ENCODE measurements at places on chromosomes 16 and 17. TPM values are rescaled to one million over a fixed set of nuclear protein-coding genes. Genes with fewer than 3 reads are reported as not detected.

The SLC7A6OS gene
- total RNA-seq, result 16.2 TPM

The C16orf74 gene
- total RNA-seq, result 3.8 TPM

The HOXB3 gene
- total RNA-seq, result 11.1 TPM

The MRPL58 gene
- total RNA-seq, result 110 TPM

The COX10 gene
- 31.0 TPM for total RNA-seq

The AATF gene
- 36.4 TPM for total RNA-seq

The NOD2 gene
- total RNA-seq, result 28.0 TPM

The TBC1D3D gene
- total RNA-seq, result not detected

GRCh38 chr16:13139661-13140241, 238.4 kb downstream of the SHISA9 start:
- DNase-seq, result no peak
- H3K4me1 ChIP-seq, result no peaks in the 10 kb centered on the region
- H3K27ac ChIP-seq, result no peak overlapping the region
- no peaks in the 10 kb centered on the region for H3K27me3 ChIP-seq
- H3K36me3 ChIP-seq, result no peaks in the 10 kb centered on the region

- H3K4me1 ChIP-seq, result no peaks in the 10 kb centered on the region
These were observed 23.4 kb downstream of the RBL2 start for GRCh38 chr16:53457670-53458069.

DNA sequence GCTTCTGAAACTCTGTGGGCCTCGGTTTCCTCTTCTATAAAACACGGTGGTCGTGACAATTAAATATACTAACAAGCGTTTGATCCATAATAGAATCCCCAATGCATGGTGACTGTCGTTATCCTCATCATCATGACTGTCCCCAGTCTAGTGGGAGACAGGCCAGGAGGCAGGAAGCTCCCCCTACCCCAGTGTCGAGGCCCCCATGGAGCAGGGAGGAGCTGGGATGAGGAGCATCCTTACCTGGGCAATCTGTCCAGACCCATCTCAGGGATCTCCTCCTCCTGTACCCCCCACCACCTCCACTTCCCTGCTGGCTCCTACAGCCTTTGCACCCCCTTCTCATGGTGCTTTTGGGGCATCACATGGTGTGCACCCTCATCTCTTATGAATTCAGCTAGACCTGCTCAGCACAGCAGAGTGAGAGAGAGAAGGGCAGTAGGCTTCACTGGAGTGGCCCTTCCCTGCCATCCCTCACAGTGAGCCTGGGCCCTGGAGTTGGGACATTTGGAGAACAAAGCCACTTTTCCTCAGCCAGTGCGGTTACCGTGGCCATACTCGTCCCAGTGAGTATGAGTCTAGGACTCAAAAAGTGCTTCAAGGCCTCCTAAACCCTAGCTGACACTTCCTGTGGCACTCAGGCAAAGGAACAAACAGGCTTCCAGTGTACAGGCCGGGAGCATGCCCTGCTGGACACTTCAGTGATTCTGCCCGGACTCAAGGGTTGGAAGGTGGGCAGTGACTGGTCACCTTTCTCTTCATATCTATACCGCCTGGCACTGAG, 148.6 kb downstream of the CLEC16A start:
- H3K4me1 ChIP-seq, result peaks cover 61% of the 10 kb centered on the region
- no peaks in the 10 kb centered on the region for H3K27me3 ChIP-seq
- no peak overlapping the region for H3K4me3 ChIP-seq
- peak overlapping the region; percentile 53 for H3K27ac ChIP-seq

DNA sequence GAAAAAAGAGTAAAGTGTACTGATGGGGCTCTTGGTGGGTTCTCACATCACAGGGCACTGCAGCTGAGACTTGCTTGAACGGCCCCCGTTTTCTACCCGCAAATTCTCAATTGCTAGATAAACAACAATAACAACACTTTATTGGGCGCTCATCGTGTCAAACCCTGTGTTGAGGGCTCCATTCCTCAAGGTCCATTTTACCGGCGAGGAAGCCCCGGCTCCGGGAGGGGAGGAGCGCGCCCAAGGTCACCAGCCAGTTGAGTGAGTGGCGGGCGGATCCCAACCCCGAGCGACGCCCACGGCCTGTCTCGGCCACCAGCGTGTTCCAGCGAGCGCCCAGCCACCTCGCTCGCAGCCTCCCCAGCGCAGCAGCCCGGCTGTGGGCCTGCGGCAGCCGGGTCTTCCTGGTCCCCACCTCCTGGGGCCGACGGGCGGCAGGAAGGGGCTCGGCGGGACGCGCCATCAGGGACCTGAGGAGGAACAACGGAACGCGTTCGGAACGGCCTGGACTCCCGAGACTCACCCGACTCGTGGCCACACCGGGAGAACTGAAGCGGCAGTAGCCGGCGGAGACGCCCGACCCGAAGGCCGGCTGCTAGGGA, 373 bp downstream of the CMC2 start:
- peak overlapping the region; percentile 84 for H3K4me3 ChIP-seq
- H3K36me3 ChIP-seq, result no peaks in the 10 kb centered on the region
- no peaks in the 10 kb centered on the region for H3K27me3 ChIP-seq
- peaks cover 40% of the 10 kb centered on the region for H3K4me1 ChIP-seq
- H3K27ac ChIP-seq, result peak overlapping the region; percentile 99
- DNase-seq, result peak; percentile 27

DNA sequence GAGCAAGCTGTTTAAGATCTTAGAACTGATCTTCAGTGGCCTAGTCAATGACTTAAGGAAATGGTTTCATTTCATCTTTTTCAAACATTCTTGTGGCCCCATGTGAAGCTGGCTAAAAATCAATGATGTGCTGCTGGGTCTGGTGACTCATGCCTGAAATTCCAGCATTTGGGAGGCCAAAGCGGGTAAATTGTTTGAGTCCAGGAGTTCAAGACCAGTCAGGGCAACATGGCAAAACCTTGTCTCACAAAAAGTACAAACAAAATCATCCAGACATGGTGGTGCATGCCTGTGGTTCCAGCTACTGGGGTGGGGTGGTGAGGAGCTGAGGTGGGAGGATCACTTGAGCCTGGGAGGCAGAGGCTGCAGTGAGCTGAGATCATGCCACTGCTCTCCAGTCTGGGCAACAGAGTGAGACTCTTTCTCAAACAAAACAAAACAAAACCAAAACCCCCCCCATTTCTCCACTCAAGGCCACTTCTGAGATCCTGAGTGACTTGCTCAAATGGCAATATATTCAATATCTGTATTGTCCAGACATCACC, 17.4 kb upstream of the COL1A1 start:
- DNase-seq, result no peak
- H3K27ac ChIP-seq, result peak overlapping the region; percentile 74
- peaks cover 9% of the 10 kb centered on the region for H3K4me1 ChIP-seq
- H3K4me3 ChIP-seq, result no peak overlapping the region

- H3K36me3 ChIP-seq, result no peaks in the 10 kb centered on the region
- peak overlapping the region; percentile 85 for H3K27ac ChIP-seq
These were observed 333.7 kb downstream of the SEC14L1 start for GRCh38 chr17:77474292-77474988.

DNA sequence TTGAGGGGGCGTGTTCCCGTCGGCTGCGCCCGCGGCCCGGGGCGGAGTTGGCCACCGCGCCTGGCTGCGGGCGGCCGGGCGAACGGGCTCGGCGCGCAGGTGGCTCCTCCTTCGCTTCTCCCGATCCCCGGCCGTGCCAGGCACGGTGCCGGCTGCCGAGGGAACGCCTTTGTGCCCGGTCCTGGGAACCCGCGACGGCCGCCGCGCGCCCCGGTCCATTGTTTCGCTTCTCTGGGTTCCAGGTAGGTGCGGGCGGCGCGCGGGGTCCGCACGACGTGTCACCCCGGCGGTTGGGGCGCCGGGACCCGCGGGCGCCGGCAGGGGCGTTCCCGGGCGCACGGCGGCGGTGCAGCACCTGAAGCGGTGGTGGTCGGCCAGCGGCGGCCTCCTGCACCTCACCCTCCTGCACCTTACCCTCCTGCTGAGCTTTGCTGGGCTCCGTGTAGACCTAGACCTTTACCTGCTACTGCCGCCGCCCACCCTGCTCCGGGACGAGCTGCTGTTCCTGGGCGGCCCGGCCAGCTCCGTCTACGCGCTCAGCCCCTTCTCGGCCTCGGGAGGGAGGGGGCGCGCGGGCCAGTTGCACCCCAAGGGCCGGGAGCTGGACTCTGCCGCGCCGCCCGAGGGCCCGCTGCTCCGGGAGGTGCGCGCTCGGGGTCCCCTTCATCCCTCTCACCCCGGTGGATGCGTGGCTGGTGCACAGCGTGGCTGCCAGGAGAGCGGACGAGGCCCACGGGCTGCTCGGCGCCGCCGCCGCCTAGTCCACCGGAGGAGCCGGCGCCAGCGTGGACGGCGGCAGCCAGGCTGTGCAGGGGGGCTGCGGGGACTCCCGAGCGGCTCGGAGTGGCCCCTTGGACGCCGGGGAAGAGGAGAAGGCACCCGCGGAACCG, 99.9 kb downstream of the EFCAB13 start:
- H3K36me3 ChIP-seq, result no peaks in the 10 kb centered on the region
- no peaks in the 10 kb centered on the region for H3K4me1 ChIP-seq
- no peak for DNase-seq
- H3K27me3 ChIP-seq, result peaks cover 21% of the 10 kb centered on the region
- H3K4me3 ChIP-seq, result peak overlapping the region; percentile 46

DNA sequence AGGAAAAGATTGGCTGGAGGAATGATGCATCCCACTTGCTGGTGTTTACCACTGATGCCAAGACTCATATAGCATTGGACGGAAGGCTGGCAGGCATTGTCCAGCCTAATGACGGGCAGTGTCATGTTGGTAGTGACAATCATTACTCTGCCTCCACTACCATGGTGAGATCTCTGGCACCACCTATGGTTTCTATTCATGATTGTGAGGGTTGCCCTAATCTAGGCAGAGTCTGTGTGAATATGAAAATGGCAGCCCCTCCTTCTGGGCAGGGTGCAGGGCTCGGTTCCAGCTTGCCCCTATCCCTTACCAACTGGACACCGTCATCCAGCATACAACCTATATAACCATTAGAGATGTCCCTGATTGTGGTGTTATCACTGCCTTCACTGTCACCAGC, 33.4 kb downstream of the ITGB3 start:
- H3K36me3 ChIP-seq, result no peaks in the 10 kb centered on the region
- no peak overlapping the region for H3K4me3 ChIP-seq
- no peaks in the 10 kb centered on the region for H3K27me3 ChIP-seq
- DNase-seq, result no peak
- no peaks in the 10 kb centered on the region for H3K4me1 ChIP-seq

DNA sequence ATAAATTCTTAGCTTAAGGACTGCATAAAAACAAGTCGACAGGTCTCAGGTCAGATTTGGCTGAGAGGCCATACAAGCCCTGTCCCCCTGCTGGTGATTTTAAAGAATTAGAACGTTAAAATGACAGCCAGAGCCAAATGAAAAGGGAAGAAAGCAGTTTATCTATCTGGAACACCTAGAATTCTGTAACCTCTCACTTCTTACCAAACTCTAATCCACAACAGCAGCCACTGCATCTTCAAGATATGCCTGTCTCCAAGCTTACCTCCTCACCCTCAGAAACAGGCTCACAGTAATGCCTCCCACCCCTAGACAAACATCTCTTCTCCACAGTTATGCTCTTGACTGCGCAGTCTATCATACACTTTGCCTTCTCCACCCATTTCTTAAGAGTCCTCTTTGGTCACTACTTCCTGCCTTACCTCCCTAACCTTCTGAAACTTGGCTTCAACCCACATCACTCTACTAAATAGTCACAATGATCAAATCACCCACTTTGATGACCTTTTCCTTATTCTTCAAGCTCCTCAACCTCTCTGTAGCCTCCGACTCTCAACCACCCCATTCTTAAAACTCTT, 14.2 kb downstream of the ANKFY1 start:
- no peak overlapping the region for H3K27ac ChIP-seq
- no peak overlapping the region for H3K4me3 ChIP-seq
- no peaks in the 10 kb centered on the region for H3K27me3 ChIP-seq
- DNase-seq, result no peak
- H3K4me1 ChIP-seq, result peaks cover 40% of the 10 kb centered on the region

DNA sequence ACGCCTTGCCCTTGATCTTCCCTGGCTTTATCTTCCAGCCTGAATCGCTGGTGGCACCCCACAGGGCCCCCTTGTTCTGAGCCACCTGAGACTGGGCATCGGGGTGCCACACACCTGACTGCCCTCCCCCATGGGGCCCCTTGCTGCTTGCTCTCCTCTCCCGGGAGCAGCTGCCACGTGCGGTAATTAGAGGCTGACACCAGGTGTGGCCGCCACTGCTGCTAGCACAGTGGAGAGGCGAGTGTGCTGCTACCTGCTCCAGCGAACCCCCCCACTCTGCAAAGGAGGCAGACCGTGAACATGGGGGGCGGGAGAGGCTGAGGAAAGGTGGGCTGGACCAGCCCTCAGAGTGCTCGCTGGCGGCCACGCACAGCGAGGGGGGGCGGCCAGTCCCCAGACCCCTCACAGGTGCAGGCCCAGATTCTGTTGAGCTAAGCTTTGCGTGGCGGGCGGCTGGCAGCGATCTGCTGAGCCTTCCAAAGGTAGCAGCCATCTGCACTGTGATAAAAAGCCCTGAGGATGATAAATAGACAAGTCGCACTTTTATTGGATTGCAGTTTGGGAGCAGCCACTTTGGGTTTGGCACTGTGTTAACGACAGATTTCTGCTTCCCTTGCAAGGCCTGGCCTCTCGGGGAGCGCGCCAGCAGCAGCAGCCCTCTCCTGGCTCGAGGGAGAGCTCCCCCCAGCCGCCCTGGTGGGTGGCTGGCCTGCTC, 167.9 kb upstream of the GSE1 start:
- no peak overlapping the region for H3K4me3 ChIP-seq
- no peaks in the 10 kb centered on the region for H3K4me1 ChIP-seq
- no peaks in the 10 kb centered on the region for H3K36me3 ChIP-seq
- no peak for DNase-seq

- H3K27me3 ChIP-seq, result peaks cover 9% of the 10 kb centered on the region
- H3K4me3 ChIP-seq, result peak within 1 kb of the TSS; percentile 65
- H3K27ac ChIP-seq, result peak within 1 kb of the TSS; percentile 70
- H3K4me1 ChIP-seq, result peaks cover 26% of the 10 kb centered on the region
- no peak for DNase-seq
These were observed at the start of gene DBNDD1 for GRCh38 chr16:90018652-90019542. Gene DBNDD1 (minus strand): TSS chr16:90019456. CDS start chr16:90019341, 115 bp downstream.

DNA sequence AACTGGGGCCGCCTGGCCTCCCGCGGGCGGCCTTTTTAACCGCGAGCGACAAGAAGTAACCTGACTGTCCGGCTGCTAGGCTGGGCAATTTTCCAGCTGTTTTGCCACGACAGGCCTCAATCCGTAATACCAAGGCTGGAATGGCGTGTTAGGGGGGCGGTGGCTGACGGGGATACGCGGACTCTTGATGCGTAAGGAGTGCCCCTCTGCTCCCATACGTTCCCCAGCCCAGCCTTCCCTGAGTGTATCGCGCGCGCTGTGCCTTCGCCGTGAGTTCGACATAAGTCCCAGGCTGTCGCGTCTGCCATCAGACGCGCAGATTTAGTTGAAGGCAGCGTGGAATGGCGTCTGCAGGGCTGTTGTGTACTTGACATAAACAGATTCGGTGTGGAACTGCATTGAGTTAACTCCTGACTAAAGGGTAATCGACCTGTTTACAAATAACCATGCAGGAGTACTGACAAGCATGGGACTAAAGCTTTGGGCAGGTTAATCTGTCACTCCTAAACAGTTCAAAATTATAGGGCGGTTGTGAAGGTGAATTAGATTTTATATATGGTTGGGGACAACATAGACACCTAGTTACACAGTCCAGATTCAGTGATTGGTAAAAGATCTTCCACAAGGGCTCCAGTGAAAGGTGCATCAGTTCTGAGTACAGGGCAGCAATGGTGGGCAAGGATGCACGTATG, 16.6 kb upstream of the ERN1 start:
- H3K36me3 ChIP-seq, result peaks cover 36% of the 10 kb centered on the region
- no peak for DNase-seq
- H3K27me3 ChIP-seq, result no peaks in the 10 kb centered on the region
- H3K4me1 ChIP-seq, result peaks cover 36% of the 10 kb centered on the region
- H3K27ac ChIP-seq, result peak overlapping the region; percentile 98

GRCh38 chr16:75733305-75734211, 7.3 kb upstream of the CPHXL start:
- no peak for DNase-seq
- H3K27ac ChIP-seq, result no peak overlapping the region
- H3K4me3 ChIP-seq, result no peak overlapping the region
- no peaks in the 10 kb centered on the region for H3K27me3 ChIP-seq
